ENCODE measurements at places on chromosomes 7 and 10.

DNA sequence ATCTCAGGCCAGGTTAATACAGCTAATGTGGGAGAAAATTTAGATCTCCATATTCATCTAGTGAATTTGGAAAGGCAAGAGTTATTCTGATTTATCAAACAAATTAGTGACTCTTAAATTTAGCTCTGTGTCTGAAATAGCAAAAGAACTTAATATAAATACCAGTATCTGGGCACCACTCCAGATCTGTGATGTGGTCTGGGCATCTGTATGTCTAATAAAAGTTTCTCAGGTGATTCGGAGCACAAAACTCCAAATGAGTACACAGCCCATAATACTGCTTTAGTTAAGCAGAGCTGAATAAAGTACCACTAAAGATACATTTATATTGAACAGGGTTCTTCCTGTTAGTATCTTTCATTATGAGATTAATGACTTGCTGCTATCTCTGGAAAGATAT is 261.4 kb downstream of the BAMBI start:
- no peak for DNase-seq

DNA sequence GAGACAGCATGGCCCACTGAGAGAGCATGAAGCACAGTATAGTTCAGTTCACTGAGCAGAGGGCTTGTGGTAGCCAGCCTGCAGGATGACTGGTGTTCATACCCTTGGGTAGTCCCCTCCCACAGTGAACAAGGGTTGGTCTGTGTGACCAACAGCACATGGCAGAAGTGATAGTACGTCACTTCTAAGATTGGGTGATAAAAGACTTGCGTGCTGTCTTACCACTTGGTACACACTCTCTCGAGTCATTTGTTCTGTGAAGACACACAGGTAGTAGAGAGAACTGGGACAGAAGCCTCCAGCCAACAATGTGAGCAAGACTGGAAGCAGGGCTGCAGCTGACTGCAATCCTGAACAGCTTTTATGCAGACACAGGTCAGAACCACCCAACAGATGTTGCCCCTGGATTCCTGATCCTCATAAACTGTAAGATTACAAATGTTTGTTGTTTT is 14.6 kb downstream of the EPC1 start:
- DNase-seq = peak; percentile 45

- DNase-seq = no peak
These were observed 80.5 kb downstream of the RTKN2 start for GRCh38 chr10:62188021-62188616.

- no peak for DNase-seq
These were observed 154.7 kb upstream of the ZMIZ1 start for GRCh38 chr10:78914060-78914378.

DNA sequence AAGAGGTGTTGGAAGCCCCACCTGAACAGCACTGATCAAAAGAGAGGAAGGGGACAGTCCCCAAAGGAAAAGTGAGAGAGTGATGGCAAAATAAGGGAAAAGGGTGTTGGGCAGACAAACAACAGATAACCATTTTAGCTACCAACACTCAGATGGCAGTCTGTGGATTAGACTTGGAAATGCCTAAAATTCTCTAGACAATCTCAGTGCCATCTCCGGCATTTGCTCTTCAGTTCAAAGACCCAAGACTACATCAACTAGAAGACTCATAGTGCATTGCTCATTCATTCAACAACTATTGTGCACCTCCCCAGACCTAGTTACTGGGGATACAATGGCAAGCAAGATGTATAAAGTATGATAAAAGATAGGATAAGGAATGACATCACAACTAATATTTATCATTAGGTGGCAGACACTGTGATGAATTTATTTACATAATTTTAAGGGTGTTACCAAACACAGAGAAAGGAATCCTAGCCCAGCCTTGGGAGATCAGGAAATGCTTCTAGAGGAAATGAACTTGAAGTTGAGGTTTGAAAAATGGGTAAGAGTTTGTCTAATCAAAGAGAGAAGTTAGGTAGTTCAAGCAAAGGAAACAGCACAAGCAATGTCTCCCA is 109.3 kb upstream of the ARID5B start:
- DNase-seq = no peak

- no peak for DNase-seq
These were observed 15.0 kb downstream of the GARIN1A start for GRCh38 chr7:128687131-128687530.

- no peak for DNase-seq
These were observed 3.9 kb upstream of the MYL7 start for GRCh38 chr7:44144968-44145478.

GRCh38 chr7:117931314-117931713 is 58.1 kb upstream of the CTTNBP2 start:
- no peak for DNase-seq

DNA sequence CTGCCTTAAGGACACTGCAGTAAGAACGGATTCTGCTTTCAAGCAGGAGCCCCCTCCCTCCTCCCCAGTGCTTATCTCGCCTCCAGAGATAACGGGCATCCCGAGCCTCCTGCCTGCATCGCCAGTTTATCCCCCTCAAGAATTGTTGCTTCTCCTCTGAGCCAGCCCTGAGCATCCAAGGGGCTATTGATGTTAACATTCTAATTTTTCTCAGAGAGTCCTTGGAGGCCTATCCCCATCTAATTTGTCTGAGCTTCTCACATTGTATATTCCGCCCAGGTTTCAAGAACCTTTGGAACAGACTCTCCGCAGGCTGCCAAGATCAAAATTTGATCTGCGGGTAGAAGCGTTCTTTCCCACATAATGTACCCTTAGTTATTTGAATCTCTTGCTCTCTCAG is 180.0 kb downstream of the GFRA1 start:
- DNase-seq = no peak

DNA sequence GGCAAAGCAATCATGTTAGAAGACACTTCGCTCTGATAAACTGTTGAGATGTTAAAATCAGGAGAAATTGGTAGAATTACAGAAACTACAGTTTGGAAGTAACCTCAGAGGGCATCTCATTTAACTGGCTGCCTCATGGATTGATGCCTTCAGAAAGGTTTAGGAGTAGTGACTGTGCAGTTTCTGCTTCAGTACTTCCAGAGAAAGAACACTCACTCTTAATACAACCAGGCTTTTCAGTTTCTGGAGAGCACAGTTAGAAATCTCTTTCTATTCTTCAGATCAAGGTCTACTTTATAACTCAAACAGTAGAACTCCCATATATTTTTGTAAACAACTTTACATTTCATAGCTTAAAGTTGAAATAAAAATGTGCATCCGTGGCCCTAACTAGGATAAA is 1358.9 kb upstream of the LRRTM3 start:
- no peak for DNase-seq

GRCh38 chr7:25953859-25954258 is 198.1 kb upstream of the NFE2L3 start:
- DNase-seq = no peak

- no peak for DNase-seq
These were observed 43.1 kb downstream of the CUX1 start for GRCh38 chr7:101860316-101861217.

GRCh38 chr7:78499283-78499682 is 700.7 kb downstream of the PHTF2 start:
- no peak for DNase-seq

- DNase-seq = no peak
These were observed 32.7 kb downstream of the CALML5 start for GRCh38 chr10:5466451-5467206.

- no peak for DNase-seq
These were observed 1.4 kb downstream of the EPHB4 start for GRCh38 chr7:100825751-100826513.

DNA sequence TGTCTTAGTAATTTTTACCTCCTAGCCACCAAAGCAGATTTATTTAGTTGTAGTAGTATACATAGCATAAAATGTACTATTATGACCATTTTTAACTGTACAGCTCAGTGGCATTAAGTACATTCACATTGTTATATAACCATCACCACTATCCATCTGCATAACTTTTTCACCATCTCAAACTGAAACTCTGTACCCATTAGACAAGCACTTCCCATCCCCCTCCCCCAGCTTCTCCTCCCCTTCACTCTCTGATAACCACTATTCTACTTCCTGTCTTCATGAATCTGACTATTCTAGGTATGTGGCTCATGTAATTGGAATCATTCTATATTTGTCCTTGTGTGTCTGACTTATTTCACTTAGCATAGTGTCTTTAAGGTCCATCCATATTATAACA is 71.9 kb downstream of the MRPL32 start:
- no peak for DNase-seq

- DNase-seq = no peak
These were observed 86.7 kb downstream of the ARHGAP22 start for GRCh38 chr10:48517911-48518811.

- DNase-seq = no peak
These were observed 299.0 kb upstream of the MBL2 start for GRCh38 chr10:53071505-53072125.

- no peak for DNase-seq
These were observed 35.6 kb downstream of the FAM241B start for GRCh38 chr10:69665474-69666320.

DNA sequence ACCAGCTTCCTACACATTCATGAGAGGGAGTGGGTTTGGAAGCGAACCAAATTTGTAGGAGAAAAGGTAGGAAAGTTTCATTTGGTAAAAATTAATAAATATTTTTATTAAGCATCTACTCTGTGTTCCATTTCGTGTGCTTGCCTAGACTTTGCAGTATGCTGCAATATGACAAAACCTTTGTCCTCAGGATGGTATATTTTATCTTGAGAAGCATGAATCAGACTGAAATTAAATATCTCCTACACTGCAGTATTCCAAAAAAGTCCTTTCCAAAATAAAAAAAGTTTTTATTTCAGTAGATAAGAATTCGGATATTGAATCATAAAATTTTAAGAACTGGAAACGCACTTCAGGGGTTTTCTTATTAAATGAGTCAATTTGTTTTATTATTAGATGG is 47.7 kb downstream of the ANK3 start:
- DNase-seq = no peak

- no peak for DNase-seq
These were observed 21.4 kb downstream of the HKDC1 start for GRCh38 chr10:69241575-69241974.

Data from stimulated activated CD8-positive, alpha-beta memory T cell treated with anti-CD3 and anti-CD28 coated beads, Interleukin-4, amount 100 ng/mL, for 4 hours (primary cell).